ENCODE measurements at places on chromosomes 4 and X. TPM values are rescaled to one million over a fixed set of nuclear protein-coding genes. Genes with fewer than 3 reads are reported as not detected.

DNA sequence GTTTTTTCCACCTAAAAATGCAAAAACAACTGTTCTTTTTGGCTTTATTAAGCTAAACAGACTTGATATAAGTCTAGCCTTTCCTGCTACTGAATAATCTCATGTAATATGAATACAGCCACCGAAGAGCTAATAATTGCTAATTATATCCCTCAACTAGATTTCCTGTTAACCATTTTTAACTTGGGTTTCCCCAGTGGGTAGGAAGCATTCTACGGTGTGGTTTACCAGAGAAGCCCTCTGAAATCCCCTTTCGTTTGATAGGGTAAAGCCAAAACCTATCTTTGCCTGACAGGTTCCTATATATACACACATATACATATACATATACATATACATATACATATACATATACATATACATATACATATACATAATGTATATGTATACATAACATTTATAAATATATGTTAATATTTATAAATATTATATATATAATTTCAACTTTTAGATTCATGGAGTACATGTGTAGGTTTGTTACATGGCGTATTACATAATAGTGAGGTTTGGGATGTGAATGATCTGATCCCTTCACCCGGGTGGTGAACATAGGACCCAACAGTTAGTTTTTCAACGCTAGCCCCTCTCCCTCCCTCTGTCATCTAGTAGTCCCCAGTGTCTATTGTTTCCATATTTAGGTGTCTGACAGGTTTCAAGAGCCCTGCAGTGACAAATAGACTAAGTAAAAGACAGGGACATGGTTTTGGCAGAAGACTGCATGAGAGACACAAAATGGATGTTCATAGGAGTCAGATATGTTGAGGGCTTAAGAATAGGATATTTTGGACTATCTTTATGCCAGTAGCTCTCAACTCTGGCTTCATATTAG, 62.4 kb downstream of the ATXN3L start:
- no peak for DNase-seq

Gene ZNF157
- not detected for total RNA-seq

DNA sequence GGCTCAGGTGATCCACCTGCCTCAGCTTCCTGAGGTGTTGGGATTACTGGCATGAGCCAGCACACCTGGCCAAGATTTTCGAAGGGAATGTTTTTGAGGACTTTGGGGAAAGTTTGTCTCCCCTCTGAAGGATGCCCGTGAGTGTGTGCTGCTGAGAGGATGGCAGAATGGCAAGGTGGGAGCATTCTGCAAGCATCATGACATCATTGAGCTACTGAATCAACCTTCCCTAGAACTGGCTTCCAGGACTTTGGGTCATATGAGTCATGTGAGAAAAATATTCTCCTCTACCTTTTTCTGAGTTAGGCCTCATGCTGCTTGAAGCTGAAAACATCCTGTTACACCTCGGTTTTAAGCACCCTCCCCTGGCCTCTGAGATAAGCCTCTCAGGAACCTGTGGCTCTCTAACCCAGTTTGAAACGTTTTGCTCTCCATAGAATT, 31.0 kb downstream of the TMEM131L start:
- DNase-seq: no peak

DNA sequence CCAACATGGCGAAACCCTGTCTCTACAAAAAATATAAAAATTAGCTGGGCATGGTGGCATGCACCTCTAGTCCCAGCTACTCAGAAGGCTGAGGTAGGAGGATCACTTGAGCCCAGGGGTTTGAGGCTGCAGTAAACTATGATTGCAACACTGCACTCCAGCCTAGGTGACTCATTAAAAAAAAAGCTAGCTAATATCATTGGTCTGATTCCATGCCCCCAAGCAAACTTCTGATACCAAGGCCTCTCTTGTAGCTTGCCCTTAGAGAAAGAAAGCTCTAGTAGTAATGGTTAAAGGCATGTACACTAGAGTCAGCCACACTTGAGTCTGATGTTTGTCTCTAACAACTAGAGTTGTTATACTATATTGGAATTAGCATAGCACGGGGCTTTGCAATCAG, 32.6 kb upstream of the PHF8 start:
- no peak for DNase-seq

DNA sequence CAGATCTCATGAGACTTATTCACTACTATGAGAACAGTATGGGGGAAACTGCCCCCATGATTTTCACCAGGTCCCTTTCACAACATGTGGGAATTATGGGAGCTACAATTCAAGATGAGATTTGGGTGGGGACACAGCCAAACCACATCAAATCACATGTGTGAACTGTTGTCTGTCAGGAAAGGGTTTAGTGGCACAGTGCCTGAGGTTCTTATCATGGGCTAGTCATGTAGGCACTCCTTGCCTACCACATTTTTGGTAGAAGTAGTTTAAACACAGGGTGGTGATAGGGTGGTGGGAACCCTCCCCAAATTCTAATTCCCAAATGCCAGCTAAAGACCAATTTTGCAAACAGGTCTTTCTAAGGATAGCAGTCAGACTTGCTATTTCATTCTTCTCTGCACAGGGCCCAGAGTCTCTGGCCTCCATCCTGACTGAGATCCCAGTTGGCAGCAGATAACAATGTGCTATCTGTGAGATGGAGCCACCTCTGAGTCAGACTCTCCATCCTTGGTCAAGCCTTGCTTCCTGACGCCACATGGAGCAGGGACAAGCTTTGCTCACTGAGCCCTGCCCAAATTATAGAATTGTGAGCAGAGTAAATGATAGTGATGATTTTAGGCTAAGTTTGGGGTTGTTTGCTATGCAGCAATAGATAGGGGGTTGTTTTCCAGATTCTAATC, 33.5 kb upstream of the SETD7 start:
- no peak for DNase-seq

- DNase-seq: no peak
These were observed 4.6 kb downstream of the DUSP9 start for GRCh38 chrX:153651540-153652079.

- no peak for DNase-seq
These were observed 41.5 kb downstream of the SHROOM3 start for GRCh38 chr4:76476571-76476970.

All from mucosa of descending colon (tissue), 3 donors.